ENCODE measurements at places on chromosomes 6 and 20.

DNA sequence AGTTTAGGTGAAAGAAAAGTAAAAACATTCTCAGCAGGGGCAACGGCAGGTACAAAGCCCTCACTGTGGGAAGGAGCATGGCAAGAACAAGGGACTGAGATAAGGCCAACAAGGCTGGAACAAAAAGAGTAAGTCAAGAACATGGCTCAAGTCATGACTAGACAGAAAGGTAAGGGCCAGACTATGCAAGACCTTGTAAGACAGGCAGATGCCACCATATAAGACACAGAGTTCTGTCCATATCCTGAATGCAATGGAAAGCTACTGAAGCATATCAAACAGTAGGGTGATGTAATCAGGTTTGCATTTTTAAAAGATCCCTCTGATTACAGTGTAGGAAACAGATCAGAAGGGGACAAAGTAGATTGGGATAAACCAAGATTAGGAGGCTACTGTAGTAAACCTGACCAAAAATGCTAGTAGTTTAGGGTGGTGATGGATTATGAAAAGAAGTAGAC is 5.5 kb downstream of the REV3L start:
- no peak for DNase-seq

GRCh38 chr6:39496915-39497314 is 174.4 kb upstream of the KCNK16 start:
- DNase-seq: no peak

DNA sequence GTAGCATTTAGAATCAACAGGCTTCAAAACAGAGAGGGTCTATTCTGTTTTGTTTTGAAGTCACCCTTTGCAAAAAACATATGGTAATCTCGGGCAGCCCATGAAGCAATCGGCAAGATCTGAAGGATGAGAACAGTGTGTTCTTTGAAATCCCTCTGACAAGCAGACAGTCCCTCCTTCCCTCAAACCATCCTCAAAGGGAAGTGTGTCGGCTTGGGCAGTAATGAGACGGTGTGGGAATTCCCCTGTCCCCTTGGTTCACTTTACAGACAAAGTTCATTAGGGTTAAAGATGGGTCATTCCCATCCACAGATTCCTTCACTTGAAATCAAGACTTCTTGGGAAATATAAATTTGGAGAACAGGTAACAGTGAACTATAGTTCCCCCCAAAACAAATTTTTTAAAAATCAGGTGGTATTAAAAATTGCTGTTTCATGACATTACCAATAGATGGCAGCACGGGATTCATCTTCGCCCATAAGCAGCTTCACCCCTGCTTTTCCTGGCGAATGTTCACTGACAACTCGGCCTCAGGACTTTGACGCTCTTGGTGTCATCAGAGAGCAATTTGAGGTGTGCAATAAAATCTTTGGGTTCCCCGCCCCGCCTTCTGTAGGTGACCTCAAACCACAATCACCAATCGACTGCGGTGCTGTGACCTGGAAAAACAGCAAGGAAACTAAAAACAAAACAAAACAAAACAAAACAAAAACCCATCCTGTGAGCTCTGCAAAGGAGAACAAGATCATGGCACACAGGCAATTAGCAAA is 159.3 kb upstream of the TNFAIP3 start:
- no peak for DNase-seq

- DNase-seq: no peak
Measured at GRCh38 chr6:15079288-15079817, 166.5 kb upstream of the JARID2 start.

DNA sequence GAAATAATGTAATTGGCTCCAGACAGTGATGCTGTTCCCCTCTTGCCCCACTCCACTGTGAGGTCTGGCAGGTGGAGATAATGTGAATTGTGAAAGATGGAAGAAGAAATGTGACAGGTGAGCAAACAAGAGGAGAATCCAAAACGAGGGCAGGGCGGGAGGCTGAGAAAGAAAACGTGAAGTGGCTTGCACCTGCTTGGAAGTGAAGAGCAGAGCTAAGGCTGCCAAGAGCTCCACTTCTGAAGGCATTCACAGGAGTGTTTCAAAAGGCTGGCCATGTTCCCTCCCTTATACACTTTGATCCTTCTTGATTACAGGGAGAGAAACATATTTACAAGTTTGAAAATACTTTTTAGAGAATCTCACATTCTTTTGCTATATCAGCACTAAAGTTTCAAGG is 359.4 kb downstream of the EPHA7 start:
- no peak for DNase-seq

- no peak for DNase-seq
Measured at GRCh38 chr6:14316651-14317386, 199.2 kb downstream of the CD83 start.

DNA sequence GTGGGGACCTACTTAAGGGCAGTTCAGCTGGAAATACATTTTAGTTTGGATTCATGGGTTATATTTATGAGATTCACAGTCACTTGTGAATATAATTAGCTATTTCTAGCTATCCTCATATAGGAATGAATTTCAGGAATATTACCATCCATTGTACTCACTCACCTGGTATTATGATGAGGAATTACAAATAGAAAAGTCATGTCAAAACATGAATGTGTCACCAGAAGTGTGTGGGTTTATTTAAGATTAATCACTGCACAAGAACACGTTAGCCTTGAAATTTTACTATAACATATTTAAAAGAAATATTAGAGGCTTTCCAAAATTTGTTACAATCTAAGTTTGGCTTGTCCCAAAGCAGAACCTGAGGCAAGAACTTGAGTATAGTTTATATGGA is 510.5 kb downstream of the PHF3 start:
- DNase-seq: no peak

- no peak for DNase-seq
Measured at GRCh38 chr6:139327038-139327437, 35.2 kb upstream of the TXLNB start.

GRCh38 chr20:24472426-24472825 is 3.0 kb downstream of the SYNDIG1 start:
- DNase-seq: no peak

DNA sequence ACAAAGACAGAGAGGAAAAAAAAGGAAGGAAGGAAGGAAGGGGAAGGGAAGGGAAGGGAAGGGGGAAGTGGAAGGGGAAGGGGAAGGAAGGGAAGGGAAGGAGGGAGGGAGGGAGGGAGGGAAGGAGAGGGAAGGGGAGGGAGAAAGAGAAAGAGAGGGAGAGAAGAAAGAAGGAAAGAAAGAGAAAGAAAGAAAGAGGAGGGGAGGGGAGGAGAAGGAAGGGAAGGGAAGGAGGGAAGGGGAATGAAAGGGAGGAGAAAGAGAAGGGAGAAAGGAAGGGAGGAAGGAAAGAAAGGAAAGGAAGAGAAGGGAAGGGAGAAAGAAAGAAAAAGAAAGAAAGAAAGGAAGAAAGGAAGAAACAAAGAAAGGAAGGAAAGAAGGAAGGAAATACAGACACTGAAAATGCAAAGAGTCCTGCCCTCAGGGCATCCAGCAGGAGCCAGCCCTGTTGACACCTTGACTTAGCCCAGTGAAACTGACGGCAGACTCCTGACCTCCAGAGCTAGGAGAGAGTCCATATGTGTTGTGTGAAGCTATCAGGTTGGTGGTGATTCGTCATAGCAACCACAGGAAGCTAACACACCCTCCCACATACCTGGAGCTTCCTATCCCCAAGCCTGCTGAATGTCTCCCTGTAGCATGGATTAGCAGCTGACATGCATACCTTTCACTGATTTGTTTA is 58.7 kb upstream of the SULF2 start:
- no peak for DNase-seq

DNA sequence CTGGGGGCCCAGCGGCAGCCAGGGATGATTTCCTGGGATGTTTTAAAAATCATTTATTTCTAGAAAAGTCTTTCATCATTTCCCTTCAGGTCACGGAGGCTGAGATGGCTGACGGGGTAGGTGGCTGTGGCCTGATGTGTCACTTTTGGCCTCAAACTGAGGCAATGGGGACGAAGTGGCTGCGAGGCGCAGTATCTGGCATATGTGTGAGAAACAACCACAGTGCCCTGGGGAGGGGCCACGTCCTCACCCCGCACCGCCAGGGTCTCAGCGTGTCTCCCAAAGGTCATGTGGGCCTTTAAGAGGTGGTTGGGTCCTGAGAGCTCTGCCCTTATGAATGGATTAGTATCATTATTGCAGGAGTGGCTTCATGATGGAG is 120.0 kb downstream of the CEBPB start:
- DNase-seq: no peak

GRCh38 chr20:43691928-43692524 is 25.1 kb downstream of the MYBL2 start:
- no peak for DNase-seq

DNA sequence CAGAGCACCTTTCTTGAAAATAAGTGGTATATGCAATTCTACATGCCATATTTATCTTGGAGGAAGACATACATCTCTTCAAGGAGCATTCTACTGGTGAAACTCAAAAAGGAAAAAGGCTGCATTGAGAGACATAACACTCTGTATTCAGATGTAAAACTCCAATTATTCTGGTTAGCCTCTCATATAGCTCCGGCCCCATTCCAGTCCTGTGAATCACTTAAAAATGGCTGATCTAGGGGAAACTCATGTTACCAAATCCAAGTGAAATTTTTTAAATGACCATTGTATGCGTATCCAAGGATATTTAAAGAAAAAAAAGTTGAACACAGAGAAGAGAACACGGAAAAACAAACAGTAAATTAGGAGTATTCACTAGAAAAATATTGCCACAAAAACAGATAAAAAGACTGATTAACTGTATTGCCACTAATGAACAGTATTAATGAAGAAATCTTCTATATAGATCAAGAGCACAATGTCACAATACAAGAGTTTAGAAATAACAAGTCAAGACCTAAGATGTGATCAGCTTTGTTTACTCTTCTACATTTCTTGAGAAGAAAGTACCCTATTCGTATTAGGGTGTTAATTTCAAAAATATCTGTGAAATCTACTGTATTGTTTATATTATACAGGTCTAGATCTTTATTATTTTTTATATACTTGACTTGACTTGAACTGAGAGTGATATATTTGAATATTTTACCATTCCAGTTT is 124.5 kb upstream of the GJE1 start:
- no peak for DNase-seq

DNA sequence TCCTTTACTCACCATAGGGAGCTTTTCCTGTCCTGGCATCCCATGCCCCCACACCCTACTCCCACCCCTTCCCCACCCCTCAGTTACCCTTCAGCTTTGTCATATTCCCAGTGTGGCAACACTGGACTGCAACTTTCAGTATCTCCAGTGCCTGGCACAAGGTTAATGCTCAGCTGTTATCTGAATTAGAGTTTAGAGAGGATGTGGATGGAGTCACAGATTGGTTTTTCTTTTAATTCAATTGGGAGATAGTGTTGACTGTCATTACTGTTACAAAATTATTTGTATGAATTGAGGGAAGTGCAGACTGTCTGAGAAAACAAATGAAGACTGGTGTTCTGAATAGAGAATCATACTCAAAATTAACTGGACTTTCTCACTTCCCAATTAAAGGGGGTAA is 89.9 kb downstream of the TULP4 start:
- no peak for DNase-seq

- no peak for DNase-seq
Measured at GRCh38 chr6:134732763-134733162, 217.1 kb downstream of the ALDH8A1 start.

GRCh38 chr20:38004416-38004815 is 28.8 kb downstream of the TTI1 start:
- DNase-seq: no peak

DNA sequence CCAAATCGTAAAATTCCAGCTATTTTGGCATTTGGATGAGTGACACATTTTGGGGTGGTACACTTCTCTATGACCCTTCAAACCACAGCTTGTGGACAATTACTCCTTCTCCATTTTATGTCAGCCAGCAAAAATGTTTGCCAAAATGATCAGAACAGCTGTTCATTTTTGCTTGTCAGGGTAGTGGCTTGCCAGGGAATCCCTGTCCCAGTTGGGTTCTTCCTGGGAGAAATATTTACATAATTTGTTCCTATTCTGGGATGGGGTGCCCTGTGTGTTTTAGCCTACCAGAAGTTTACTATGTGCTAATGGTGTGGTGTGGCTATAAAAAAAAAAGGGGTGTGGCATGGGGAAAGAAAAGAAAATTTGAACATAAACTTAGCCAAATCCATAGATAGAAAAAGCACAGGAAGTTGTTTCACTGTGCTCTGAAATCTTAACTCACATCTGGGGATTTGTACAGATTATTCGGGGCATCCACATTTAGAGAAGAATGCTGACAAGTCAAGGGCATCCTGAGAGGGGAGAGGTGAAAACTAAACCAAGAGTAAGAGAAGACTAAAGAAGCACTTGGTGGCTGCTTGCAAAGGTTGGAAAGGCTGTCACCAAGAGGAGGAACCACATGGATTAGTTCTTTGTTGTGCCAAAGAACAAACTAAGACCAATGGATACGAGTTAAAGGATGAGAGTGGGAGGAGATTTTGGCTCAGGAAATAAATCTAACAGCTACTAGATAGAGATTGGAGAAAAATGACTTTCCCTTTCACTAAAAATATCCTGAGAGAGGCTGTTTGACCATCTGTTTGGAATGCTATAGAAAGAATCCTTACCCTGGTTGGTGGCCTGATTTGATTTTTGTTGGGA is 55.2 kb upstream of the RBM24 start:
- no peak for DNase-seq

DNA sequence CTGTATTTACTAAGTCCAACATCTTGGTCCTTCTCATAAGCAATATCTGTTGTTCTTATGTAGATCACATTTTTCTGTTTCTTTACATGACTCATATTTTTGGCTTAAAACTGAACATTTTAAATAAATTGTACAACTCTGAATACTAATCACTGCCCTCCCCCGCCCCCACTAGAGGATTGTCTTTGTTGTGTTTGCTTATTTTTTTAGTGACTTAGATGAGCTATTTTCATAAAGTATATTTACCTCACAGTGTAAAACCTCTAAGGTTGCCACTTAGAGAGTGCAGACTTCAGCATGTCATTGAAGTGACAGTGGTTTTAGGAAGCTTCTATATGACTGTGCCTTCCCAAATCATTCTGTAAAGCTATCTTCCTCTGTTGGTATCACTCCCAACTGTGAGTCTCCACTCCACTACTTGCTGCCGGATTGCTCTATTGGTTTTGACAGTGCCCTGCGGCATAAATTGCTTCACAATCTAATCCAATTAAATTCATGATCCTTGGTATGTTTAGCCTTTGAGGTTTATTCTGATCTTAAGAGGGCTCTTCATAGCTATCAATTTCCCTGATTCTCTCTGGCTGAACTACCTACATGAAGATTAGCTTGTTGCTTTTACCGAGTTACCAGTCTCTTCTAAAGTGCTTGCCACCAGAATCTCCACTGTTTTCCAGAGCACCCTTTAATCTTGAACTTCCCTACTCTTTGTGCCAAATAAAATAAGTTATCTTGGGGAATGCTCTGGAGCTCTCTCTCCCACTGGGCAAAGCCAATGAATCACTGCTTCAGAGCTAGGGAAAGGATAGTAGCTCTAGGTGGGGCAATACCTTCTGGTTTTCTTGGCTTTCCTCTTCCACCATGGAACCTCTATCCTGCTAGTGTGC is 33.0 kb downstream of the SPTLC3 start:
- DNase-seq: no peak

DNA sequence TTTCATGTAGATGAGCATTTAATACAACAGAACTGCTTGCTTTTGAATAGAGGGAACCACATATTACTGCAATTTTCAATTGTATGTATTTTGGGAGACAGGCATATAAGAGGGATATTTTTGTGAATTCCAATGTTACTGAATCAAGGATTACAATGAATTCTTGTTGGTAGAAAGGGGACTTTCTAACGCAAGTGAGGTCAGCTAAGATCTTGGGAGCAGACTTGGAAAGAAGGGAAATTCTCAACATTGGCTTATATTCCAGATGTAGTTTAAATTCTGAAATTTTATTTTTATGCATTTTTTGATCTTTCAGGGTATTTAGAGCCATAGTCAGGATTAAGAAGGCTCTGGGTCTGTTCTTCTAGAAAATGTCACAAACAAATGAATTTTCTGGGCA is 43.3 kb upstream of the CTAGE9 start:
- DNase-seq: no peak

Measured in non-pigmented ciliary epithelial cell (primary cell).